Activated CD8-positive, alpha-beta T cell treated with anti-CD3 and anti-CD28 coated beads, Interleukin-2, amount 10 ng/mL, durations not matched to agents 7 days and 5 days (primary cell): ENCODE measurements at places on chromosomes 12 and 14. TPM values are rescaled to one million over a fixed set of nuclear protein-coding genes. Genes with fewer than 3 reads are reported as not detected.

RASSF8 gene
- 1.0 TPM for total RNA-seq

PIANP gene
- total RNA-seq: not detected

BMAL2 gene
- 18.3 TPM for total RNA-seq

CPNE6 gene
- not detected for total RNA-seq

GALNT9 gene
- not detected for total RNA-seq

AQP6 gene
- not detected for total RNA-seq

LRCOL1 gene
- not detected for total RNA-seq

PLA2G1B gene
- total RNA-seq: not detected

TMTC1 gene
- not detected for total RNA-seq

DEPDC4 gene
- 2.8 TPM for total RNA-seq

NPFF gene
- total RNA-seq: not detected

TAC3 gene
- total RNA-seq: not detected

SIX6 gene
- total RNA-seq: not detected

MTHFD1 gene
- total RNA-seq: 238 TPM

CLEC4E gene
- total RNA-seq: not detected

WDR89 gene
- total RNA-seq: 21.8 TPM

TAS2R14 gene
- total RNA-seq: 2.4 TPM

MYF6 gene
- not detected for total RNA-seq

PDE3A gene
- total RNA-seq: not detected

OTOGL gene
- total RNA-seq: not detected

TSPAN19 gene
- total RNA-seq: not detected

MYH6 gene
- not detected for total RNA-seq

TSHR gene
- not detected for total RNA-seq

MGP gene
- 0.21 TPM for total RNA-seq

KRT73 gene
- 0.45 TPM for total RNA-seq

CLEC1A gene
- total RNA-seq: not detected

TGM1 gene
- 2.7 TPM for total RNA-seq

NINJ2 gene
- total RNA-seq: 8.0 TPM

SPX gene
- total RNA-seq: not detected

OR6C2 gene
- total RNA-seq: not detected

DAO gene
- not detected for total RNA-seq
